ENCODE measurements at places on chromosomes 13 and 19.

- DNase-seq, result no peak
Observed at GRCh38 chr19:52274191-52274590, 4.8 kb downstream of the ZNF766 start.

GRCh38 chr13:75480671-75481175, 1.2 kb downstream of the TBC1D4 start:
- no peak for DNase-seq

GRCh38 chr19:41991025-41991424, 3.0 kb downstream of the ATP1A3 start:
- no peak for DNase-seq

DNA sequence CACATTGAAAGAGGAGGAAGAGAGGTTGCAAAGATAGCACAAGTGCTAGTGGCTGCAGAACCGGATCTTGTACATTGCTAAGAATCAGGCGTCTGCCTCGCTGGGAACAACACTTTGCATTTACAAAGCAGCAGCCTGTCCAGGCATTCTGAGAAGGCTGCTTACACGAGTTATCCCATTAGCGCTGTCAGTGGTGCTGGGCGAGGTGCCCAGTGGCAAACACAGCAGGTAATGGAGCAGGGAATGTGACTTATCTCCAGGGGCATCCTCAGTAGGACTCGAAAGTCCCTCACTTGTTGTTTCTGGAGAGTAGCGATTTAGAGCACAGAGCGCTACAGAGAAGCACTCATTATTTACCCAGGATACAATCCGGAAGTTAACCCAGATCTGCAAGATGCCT, 209.6 kb downstream of the OLFM4 start:
- DNase-seq, result no peak

DNA sequence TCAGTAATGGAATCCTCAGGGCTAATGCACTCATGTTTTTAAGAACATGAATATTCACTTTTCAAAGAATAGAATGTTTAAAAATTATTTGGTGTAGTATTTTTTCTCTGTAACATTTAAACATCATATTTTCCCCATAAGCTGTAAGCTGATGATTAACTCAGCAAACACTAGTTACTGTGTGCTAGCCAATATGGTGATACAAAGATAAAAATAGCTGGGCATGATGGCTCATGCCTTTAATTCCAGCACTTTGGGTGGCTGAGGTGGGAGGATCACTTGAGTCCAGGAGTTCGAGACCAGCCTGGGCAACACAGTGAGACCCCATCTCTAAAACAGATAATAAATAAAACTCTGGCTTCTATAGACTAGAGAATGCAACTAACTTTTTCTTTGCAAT, 13.2 kb downstream of the RNF17 start:
- DNase-seq, result no peak

DNA sequence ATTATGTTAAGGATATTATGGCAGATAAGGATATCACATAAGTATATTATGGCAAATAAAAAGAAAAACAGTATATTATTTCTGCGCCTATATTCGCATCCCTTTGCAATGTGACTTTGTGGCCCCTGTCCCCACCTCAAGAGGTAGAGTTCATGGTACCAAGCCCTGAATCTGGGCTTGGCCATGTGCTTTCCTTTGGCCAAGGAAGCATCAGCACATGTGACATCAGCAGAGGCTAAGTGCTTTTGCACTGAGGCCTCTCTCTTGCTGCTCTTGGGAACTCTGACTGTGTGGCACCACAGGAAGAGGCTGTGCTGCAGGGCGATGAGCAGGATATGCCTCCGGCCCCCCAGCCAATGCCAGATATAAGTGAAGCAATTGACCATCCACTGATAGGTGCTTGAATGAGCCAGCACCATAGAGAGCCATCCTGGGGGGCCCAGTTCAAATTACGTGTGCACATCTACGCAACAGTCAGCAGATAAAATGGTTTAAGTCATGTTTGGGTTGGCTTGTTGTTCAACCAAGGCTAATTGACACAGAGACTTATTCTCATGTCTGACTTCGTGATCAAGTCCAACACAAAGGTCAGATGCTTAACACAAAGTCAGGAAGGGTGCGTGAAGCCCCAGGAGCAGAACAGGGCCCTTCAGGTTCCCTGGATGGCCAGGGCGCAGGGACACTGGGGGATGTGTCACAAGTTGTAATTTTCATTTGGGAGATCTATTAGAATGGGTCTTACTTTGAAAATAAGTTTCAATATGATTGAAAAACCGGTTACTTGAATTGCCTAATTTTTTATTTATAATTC, 173.3 kb downstream of the COL4A1 start:
- DNase-seq, result no peak

DNA sequence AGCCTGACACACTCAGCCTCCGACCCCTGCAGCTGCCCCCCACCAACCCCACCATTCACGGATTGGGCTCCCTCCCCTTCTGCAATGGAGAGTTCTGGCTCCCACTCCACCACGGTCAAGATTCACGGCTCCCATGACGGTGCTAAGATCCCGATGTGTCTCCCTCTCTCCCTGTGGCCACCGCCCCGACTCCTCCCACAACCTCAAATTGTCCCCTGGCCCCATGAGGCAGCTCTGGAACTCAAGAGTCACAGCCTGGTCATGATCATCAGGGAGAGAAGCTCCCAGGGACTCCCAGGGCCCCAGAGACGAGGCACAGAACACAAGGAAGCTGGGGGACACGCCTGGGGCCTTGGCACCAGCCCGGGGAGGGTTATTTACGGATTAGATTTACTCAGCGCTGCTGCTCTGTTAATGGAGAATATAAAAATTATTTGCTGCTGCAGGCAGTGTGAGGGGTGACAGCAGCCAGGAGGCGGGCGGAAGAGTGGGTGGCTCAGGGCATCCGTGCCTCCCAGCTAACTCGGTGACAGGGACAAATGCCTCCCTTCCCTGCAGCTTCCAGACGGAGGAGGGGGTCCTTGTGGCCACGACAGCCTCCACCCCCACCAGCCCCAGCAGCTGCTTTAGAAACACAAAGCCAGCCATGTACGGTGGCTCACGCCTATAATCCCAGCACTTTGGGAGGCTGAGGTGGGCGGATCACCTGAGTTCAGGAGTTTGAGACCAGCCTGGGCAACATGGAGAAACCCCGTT, 184.2 kb downstream of the PTPRS start:
- DNase-seq, result no peak

GRCh38 chr13:110562036-110562597, 595 bp upstream of the RAB20 start:
- DNase-seq, result peak; percentile 60

- DNase-seq, result no peak
Observed at GRCh38 chr13:66576381-66576780, 653.8 kb downstream of the PCDH9 start.

- DNase-seq, result no peak
Observed at GRCh38 chr13:49319951-49320350, 72.2 kb downstream of the CDADC1 start.

DNA sequence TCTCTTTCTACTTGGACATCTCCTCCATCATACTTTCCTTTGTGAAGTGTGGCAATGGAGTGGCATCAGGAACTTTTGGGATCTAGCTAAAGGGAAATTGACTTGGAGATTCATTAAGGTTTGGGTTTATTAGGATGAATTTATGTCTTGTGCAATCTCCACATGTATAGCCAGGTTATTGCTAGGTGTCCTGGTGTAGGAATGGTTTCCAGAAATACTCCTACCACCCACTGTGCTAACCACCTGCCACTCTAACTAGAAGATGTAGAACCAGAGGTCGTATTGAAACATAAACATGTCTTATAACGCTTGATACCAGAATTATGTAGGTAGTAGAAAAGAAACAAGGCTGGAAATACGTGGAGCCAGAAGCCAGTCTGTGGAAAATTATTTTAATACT, 38.1 kb upstream of the MED4 start:
- DNase-seq, result no peak

DNA sequence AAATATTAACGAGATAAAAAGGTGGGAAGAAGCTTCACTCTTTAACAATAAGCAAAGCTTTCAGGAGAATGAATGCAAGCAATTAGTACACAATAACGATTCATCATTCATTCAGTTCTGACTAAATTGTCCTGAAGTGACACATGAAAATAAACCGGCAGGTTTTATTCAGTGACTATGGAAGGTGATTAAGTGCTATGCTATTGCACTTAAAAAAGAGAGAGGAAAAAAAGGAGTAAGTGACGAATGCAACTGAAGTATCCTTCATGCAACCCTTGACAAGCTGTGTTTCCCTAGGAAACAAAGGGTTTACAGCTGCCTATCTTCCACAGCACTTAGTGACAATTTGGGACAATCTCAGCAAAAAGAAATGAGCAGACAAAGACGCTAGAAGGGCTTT, 1.4 kb downstream of the LIG4 start:
- no peak for DNase-seq

DNA sequence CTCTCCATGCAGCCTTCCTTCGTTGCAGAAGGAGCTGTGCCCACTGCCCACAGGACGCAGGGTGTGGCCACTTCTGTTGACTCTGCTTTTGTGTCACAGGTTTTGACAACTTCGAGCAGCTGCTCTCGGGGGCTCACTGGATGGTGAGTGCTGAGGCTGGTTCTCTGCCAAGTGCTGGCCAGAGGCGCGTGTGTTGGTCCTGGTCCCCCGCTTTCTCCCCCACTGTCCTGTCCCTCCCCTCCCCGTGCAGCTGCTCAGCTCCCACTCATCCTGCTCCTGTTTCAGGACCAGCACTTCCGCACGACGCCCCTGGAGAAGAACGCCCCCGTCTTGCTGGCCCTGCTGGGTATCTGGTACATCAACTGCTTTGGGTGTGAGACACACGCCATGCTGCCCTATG, 10.6 kb upstream of the PDCD2L start:
- no peak for DNase-seq

GRCh38 chr19:4660181-4660791, 9.9 kb downstream of the MYDGF start:
- peak; percentile 26 for DNase-seq

DNA sequence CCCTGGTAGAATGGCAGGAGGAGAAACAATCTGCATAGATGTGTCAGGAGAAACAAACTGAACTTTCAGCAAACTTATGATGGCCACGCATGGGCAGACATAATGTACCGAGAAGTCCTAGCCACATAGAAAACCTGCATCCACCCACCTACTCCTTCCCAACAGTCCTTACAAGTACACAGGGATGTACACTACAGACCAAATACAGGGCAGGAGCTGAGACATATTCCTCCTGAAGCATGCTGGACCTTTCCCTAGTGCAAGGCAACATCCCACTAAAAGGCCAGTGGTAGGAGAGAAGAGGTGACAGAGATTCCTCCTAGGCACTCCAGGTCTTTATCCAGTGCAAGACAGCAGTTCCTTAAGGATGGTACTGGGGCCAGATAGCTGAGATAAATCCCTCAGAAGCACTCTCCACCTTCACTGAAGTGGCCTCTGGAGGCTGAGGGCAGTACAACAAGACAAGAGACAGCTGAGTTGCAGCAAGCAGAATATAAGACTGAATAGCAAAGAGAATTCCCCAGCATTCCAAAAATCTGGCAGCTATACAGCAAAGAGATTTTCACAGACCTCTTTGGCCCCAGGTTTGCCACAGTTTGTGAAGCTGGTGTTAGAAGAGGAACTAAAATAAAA, 18.3 kb downstream of the VWA8 start:
- no peak for DNase-seq

DNA sequence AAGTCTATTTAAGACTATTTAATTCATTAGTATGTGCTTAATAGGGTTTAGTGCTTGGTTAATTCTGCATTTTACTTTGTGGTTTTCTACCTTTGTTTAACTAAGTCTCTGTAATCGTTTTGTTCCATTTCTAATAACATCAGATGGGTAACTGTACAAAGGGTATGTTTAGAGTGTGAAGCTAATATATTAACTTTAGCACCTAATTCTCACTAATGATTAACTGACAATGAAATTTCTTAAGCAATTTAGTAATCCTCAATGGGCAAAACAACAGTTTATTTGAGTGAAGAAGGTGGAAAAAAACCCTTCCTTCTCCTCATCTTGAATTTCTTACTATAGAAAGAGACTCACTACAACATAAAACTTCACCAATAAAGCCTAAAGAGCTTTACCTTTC, 448.1 kb upstream of the MIR17HG start:
- no peak for DNase-seq

DNA sequence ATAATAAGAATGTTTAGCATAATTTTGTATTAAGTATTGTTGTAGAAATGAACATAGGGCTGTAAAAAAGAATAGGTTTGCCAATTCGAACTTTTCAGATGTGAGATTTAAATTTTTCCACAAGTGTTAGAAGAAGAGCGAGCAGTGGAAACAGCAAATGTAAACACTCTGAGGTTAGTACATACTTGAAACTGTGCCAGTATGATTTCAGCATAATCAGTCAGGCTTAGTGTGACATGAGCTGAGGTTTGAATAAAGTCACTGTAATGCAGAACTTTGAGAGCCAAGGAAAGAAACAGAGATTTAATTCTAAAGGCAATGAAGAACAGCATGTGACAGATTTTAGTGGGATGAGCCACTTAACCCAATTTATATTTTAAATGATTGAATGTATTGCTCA, 2166.4 kb downstream of the PCDH9 start:
- DNase-seq, result no peak

- DNase-seq, result peak; percentile 94
Observed at GRCh38 chr19:49911381-49912145, 14.9 kb upstream of the IL4I1 start.

- DNase-seq, result peak; percentile 14
Observed at GRCh38 chr19:9406798-9407352, 28.5 kb downstream of the ZNF266 start.

GRCh38 chr13:98182153-98182552, 5.1 kb upstream of the RNF113B start:
- no peak for DNase-seq

DNA sequence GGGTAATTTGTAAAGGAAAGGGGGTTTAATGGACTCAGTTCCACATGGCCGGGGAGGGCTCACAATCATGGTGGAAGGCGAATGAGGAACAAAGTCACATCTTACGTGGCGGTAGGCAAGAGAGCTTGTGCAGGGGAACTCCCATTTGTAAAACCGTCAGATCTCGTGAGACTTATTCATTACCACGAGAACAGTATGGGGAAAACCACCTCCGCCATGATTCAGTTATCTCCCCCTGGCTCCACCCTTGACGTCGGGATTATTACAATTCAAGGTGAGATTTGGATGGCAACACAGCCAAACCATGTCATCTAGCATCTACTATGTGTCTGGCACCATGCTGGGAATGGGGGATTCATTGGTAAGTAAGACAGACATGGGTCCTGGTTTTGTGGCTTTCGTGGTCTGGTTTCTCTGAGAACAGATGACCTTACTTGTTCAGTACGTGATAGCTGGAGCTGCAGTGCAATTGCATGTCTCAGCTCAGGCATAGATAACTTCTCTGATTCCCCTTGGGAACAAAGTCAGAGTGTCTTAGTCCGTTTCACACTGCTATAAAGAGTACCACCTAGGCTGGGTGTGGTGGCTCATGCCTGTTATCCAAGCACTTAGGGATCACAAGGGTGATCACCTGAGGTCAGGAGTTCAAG, 8.3 kb downstream of the ZNF554 start:
- no peak for DNase-seq

GRCh38 chr13:51925865-51926527, 64.2 kb downstream of the CCDC70 start:
- no peak for DNase-seq

All from inflammatory macrophage treated with lipopolysaccharide for 4 hours (primary cell).